Fibroblast of villous mesenchyme (primary cell): ENCODE measurements at places on chromosomes 1 and 21. TPM values are rescaled to one million over a fixed set of nuclear protein-coding genes. Genes with fewer than 3 reads are reported as not detected.

DNA sequence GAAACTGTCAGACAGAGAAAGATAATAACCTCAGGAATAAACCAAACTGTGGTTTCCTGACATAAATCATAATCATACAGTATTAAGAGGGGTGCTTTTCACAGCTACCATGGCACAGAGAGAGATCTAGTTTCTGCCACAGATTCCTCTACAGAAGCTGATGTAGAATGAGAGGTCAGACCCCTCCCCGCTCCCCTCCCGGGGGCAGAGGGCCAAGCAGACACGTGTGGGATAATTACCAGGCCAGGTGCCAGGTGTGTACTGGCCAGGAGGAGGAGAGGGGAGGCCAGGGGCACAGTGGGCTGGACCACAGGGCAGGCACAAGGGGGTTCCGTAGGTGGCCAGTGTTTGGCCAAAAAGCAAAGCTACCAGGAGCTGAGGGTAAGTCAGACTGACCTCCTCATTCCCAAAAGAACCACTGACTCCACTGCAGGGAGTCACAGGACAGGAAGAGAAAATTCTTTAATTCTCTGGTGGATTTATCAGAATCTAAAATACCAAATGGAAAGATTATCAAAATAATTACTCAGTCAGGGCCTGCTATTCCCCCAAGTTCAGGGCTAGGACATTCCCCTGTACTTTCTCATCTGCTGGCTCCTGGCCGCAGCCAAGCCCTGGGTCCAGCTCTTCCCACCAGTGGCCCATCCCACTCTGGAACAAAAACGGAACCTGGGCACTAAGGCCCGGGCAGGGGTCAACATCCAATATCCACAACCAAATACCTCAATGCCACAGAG is 30.0 kb downstream of the C2CD2 start:
- DNase-seq = peak; percentile 15

DNA sequence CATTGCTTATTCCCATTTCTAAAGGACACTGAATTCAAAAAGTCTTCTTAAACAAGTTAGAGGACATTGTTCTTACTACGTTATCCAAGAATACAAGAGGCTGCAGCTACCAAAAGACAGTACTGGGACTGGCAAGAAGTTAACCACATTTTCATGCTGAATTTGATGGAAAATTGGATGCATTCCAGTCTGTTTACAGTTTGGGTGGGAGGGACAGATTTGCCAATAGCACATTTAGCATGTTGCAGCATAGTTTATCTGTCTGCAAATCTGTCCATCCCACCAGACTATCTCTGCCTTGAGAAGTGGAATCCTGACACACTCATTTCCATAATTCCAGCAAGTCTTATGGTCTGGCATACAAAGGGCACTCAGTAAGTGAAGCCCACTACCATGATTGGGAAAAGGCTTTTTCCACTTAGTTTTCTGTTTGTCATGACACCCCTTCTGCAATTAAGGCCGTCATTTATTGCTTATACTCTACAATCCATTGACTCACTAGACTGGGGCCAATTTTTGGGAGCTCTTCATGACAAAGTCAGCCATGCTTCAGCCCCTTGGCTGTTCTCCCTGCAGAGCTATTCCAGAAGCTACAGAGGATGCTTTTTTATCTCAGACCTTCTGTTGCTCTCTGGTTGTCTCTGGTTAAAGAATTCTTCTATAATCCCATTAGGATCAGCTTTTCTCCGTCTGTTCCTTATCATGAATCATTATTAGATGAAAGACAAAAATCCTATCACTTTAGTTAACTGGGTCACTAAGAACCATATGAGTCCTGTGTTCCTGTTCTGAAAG is 355.8 kb upstream of the PTBP2 start:
- DNase-seq = peak; percentile 65

DNA sequence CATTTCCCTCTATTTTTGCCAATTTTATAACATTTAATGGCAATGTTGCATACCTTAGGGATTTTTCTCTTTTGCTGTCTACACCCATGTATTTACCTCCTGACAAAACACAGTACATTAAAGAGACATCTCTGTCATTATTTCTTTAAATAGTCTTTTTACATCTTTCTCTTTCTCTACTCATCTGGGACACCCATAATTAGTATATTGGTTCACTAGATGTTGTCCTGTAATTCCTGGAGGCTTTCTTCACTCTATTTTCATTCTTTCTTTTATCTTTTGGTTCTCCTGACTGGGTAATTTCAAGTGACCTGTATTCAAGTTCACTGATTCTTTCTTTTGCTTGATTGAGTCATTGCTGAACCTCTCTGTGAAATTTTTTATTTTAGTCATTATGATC is 74.3 kb downstream of the FCRL5 start:
- DNase-seq = no peak

- DNase-seq = no peak
These were observed 70.7 kb downstream of the COL24A1 start for GRCh38 chr1:86085741-86086409.

GRCh38 chr1:22745669-22746585 is 35.3 kb downstream of the EPHB2 start:
- DNase-seq = peak; percentile 79

Gene FCGR3B
- total RNA-seq = not detected in 2 replicates

Gene ATP1A2
- not detected in 2 replicates for total RNA-seq
